NCI-H146 (cell line): ENCODE measurements at places on chromosomes 5 and 9.
A peak's percentile ranks its signal among the peaks of the same experiment; 100 is the strongest.

DNA sequence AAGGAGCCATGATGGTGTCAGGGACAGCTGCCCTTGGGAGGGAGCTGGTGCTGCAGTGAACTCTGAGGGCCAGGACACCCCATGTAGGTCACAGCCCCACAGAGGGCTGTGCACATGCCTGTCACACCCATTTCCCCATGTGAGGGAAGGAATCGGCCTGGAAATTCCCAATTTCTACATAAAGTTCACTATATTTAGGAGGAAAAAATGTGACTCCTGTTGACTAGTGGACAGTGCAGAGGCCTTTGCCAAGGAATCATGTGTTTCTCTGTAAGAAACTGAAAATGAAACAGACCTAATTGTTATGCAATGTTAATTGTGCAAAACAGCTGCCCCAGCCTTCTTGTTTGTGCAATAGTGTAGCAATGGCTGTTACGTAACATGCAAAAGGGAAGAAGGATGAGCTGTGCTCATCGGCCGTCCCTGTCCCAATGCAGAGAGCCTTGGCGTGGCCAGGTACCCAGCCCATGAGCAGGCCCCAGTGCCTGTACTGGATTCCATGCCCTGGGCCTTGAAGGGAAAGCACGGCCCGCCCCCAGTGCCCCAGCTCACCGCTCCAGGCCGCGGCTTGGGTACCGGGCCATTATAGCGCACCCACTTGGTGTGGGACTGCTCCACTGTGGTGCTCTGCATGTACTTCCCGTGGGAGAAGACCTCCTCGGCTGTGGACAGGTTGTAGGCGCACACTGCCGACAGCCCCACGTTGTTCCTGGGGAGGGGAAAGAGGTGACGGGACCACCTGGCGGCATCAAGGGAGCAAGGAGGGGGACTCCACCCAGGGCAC, 70.0 kb downstream of the SECISBP2 start:
- DNase-seq, result no peak

DNA sequence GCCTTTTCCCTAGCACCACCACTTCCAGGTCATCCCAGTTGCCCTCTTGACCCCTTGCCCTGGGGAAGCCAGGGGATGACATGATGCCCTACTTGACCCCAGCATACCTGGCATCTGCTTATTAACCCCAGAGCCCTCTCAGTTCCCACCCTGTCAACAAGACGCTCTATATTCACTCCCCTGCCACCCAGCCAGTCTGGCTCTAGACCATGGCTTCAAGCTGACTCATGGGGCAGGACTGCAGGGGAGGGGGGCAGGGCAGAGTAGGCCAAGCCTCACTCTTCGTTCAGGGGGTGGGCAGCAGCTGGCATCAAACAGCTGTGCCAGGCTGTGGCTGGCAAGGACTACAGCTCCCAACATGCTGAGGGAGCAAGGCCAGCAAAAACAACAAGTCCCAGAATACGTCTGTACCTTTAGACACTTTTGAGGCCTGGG, 5.3 kb downstream of the ATOSB start:
- DNase-seq, result no peak

- DNase-seq, result no peak
These were observed 147.1 kb upstream of the MAP1B start for GRCh38 chr5:71960195-71960594.

- DNase-seq, result no peak
These were observed 29.9 kb upstream of the NOTCH1 start for GRCh38 chr9:136575626-136576268.

GRCh38 chr5:6356578-6357164, 21.7 kb downstream of the MED10 start:
- no peak for DNase-seq

DNA sequence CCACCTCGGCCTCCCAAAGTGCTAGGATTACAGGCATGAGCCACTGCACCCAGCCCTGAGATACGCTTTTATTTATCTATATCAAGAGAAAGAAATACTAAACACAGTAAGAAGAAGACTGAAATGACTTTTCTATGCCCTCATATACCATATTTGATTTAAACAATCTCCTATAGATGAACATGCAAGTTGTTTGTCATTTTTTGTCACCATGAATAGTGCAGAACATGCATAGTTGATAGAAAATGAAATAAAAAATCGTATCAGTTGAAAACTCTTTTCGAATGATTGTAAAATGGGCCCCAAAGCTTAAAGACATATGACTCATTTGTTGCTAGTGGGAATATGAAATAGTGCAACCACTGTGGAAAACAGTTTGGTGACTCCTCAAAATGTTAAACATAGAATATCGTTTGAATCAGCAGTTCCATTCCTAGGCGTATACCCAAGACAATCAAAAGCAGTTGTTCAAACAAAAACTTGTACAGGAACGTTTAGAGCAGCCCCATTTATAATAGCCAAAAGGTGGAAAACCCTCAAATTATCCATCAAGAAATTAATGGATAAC, 61.4 kb upstream of the ANKH start:
- DNase-seq, result no peak

GRCh38 chr5:157464519-157465171, 4.6 kb downstream of the NIPAL4 start:
- DNase-seq, result no peak

DNA sequence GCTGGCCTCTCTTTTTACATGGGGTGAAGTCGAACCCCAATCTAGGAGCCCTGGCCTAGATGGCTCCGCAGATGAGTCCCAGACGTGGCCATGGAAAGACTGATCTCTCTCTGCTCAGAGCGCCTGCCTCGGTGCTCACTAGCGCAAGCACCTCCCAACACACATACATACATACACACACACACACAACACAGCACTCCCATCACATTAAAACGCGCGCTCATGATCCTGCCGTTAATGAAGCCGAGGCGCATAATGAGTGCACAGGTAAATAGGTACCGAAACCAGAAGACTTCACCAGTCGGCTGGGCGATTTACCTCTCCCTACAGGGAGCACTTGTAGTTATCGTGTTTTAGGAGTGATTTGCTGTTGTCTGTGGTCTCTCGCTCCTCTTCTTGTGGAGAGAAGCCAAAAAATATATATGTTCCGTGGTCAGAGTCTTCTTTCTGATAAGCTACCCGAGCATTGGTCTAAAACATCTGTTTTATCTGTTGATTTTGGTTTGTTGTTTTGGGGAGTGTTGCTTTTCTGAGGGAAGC, 207.7 kb downstream of the MEF2C start:
- DNase-seq, result peak; percentile 40

GRCh38 chr5:142385194-142385593, 60.4 kb upstream of the SPRY4 start:
- no peak for DNase-seq

GRCh38 chr9:23587433-23587832, 238.6 kb downstream of the ELAVL2 start:
- DNase-seq, result no peak

DNA sequence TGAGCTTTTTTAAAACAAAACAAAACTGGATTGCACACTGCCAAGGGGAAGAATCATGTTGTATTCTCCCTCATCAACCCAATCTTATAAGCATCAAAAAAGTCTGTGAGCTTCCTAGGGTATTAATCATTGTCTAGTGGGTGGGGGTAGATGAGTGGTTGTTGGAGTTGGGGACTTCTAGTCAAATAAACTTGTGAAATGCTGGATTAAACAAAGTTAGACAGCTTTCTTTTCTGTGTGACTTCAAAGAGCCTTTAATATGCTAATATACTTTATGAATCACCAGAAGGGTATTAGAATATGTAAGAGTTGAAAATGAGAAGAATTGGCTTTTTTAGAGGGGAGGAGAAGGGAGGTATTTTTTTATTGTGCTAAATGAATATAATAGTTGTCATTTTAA, 87.7 kb downstream of the GALNT10 start:
- no peak for DNase-seq

- DNase-seq, result no peak
These were observed 52.3 kb downstream of the CAST start for GRCh38 chr5:96714450-96714849.

- no peak for DNase-seq
These were observed 586.0 kb downstream of the EBF1 start for GRCh38 chr5:158513490-158514318.

DNA sequence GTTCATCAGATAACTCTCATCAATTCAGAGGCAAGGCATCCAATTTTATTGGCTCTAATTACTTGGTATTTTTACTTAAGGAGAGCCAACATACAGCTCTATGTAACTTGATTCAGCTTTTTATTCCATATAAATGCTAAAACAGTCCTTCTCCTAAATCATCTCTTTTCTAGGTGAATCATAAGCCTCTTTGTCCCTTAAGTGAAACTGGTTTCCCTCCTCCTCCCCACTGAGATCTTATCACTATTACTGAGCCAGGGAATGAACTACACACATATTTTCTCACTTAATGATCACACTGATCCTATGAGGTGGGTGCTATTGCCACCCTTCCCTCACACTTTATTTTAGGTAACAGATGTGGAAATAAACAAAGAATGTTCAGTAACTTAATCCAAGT, 1143.8 kb downstream of the MAT2B start:
- no peak for DNase-seq

DNA sequence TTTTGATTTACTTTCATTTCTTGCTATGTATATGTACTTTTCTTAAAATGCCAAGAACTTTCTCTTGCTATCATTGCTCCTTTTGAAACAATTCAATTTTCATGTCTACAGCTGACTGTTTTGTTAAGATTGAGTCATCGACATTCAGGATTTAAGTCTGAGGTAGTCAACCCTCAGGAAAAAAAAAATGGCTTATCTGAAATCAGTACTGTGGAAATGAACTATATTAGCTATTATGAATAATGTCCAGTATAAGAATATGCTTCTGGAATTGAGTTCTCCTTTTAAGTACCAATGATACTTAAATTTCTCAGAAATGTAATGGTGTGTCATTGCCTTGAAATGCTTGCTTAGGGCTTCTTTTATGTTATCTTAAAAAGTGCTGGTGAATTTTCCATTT, 37.9 kb downstream of the TNFAIP8 start:
- DNase-seq, result no peak

DNA sequence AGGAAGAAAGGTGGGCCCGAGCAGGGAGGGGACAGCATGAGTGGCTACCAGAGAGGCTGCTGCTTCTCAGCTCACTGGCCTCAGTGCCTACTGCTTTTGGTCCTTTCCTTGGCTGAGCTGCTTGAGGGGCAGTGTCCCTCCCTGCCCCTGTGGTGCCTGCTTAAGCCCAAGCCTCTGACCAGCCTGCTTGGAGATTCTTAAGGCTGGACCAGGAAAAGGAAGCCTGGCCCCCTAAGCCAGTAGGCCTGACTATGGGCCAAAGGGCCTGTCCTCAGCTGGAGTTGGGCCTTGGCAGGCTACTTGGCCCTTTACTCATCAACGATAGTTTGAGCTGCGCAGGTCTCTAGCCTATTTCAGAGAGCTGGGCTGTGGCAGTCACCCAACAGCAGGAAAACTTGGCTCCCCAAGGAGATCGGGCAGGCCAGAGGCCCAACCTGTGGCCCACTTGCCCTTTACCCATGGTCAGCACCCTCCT, 24.9 kb downstream of the TCF7 start:
- DNase-seq, result no peak

DNA sequence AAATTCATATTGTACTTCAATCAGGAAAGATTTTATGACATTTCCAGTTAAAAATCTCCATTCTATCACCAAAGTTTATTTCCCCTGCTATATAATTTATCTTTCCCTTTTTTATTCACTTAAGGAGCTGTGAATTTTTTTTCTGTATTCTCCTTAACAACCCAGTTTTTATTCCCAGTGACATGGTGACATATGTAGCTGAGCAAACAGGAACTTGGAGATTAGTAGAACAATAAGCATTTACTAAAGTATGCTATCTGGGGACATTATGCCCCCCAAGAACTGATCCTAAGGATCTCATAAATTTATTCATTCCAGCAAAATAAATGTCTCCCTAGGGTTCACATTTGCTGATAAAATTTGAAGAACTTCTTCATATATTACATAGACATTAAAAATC, 1044.0 kb upstream of the CDH6 start:
- no peak for DNase-seq

DNA sequence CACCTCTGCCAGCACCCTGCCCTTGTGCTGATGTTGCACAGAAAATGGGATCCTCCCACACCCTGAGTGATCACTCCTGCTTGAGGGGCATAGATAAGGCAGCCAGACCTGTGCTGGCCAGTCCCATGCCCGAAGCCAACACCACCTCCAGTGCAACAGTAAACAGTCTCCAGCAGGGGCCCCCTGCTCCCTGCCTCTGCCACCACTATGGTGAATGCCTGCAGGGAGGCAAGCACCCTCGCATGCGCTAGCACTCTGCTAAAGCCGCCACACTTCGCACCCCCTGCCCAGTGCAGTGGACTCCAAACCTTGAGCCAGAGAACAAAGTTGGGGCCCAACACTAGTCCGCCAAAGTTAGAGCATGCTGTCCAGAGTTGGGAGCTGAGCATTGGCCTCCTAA, 118.7 kb downstream of the PJA2 start:
- no peak for DNase-seq

- no peak for DNase-seq
These were observed at the start of gene KCNV2 for GRCh38 chr9:2717385-2717784. Gene KCNV2, plus strand, starts transcription at chr9:2717510. Its CDS starts 230 bp downstream, at chr9:2717740.

GRCh38 chr9:92775466-92775865, 10.8 kb upstream of the BICD2 start:
- no peak for DNase-seq

DNA sequence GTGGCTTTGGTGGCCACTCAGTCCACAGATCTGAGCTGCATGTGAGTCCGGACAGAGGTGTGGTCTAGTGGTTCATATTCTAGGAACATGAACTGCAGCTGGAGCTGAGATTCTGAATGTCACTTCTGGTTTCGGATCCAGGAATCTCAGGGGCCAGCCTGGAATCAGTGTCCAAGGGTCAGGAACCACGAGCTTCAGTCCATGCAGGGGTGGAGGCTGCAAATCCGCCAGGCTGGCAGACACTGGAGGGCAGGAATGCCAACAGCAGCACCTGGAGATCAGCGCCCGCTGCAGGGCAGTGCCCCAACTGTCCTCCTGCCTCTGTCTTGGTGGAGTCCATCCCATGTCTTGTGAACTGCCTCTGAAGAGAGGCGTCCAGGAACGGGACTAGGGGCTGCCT, 73.5 kb downstream of the CACNA1B start:
- no peak for DNase-seq

- peak; percentile 52 for DNase-seq
These were observed 120.2 kb downstream of the SEMA6A start for GRCh38 chr5:116454417-116454927.

GRCh38 chr9:129610473-129611306, 10.2 kb downstream of the C9orf50 start:
- DNase-seq, result peak; percentile 18

- DNase-seq, result no peak
These were observed 367.7 kb upstream of the PRR16 start for GRCh38 chr5:120096413-120096812.

DNA sequence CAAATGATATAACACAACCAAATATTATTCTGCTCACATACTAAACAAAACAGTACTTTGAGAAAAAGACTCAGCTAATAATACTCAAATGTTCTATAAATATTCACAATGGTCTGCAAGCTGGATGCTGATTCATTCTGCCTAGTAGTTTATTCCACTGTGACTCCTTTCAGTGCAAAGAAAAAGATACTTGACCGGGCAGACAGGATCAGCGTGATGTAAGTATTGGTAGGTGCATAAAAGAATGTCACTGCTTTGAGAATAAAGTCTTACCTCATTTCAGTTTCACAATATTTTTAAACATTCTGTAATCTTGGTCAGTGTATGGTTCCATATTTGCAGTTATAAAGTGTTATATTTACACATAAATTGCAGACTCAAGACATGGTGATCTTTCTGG, 223.0 kb upstream of the NUDT12 start:
- no peak for DNase-seq

GRCh38 chr5:103902893-103903292, 340.3 kb upstream of the NUDT12 start:
- DNase-seq, result no peak

GRCh38 chr5:130216286-130216685, 312.0 kb downstream of the CHSY3 start:
- no peak for DNase-seq

GRCh38 chr9:130639124-130639765, 25.1 kb upstream of the PRDM12 start:
- no peak for DNase-seq
